ENCODE measurements at places on chromosomes 4 and X.

DNA sequence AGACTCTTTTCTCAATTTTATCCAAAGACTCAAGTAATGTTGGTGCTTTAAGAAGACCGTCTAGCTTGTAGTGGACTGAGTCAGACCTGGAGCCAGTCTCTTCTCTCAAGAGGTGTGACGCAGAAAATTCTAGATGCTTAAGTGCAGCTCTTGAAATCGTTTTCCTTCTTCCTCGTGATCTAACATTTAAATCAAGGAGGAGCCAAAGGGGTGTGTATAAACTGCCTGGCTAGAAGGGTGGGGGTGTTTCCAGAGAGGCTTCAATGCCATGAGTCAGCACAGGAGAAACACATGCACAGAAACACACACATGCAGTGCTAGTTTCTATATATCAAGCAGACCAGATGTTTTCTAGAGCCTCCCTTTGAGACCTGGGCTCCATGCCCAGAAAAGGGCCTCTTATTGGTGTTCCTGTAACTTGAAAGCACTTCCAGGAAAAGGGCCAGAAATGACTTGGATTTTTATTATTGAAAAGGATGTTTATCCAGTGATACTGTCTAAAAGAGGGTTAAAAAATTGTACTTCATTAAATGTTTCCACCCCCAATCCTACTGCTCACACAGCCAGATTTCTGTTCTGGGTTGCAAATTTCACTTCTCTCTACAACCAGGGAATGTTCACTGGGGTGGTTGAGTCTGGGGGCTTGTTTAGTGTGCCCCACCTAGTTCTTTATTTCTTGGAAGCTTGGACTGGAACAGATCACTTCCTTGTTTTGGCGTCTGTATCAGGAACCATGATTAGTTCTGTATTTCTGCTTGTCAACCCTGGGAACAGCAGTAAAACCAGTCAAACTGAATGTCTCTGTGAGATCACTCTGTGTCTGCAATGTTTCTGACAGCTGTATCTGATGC, at the start of gene CLIC2:
CLIC2 (minus strand) TSS at position 129 of the 851 bp plus-strand sequence. CDS start 187 bp downstream, outside the sequence.
- no peak for DNase-seq

DNA sequence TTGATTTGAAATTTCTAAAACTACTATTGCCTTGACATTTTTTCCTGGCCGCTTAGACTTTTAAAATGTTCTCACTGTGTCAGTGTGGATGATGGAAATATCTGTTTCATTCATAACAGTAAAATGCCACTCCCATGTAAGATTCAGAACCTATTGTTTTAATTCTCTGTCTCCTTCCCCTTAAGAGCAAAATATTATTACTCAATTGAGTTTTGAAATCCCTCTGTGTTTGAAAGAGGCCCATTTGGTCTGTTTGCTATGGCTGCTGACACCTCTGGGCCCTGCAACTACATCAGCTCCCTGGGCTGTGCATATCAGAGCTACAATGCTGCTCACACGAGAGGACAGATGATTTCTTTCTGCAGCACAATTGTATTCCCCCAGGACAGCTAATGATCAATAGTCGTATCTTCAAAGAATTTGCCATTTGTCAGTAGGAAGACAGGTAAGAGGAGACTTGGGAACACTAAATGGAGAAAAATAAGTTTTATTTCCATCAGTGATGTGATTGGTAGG, 388.0 kb upstream of the GALNT7 start:
- no peak for DNase-seq

DNA sequence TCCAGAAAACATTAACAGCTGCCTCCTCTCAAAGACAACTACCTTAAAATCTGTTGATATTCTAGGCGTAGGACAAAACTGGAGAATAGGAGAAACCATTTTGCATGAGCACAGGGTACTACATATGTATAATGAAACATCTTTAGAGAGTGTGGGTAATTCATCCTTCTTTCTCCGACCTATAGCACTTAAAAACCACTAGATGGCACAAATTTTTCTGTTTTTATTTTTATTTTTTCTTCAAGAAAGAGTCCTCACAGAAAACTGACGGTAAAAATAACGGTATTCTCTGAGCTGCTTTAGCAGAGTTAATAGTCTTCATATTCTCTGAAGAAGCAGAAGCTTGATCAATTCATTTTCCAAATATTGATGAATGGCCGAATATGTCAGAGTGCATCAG, 14.6 kb downstream of the SMIM31 start:
- DNase-seq = no peak

DNA sequence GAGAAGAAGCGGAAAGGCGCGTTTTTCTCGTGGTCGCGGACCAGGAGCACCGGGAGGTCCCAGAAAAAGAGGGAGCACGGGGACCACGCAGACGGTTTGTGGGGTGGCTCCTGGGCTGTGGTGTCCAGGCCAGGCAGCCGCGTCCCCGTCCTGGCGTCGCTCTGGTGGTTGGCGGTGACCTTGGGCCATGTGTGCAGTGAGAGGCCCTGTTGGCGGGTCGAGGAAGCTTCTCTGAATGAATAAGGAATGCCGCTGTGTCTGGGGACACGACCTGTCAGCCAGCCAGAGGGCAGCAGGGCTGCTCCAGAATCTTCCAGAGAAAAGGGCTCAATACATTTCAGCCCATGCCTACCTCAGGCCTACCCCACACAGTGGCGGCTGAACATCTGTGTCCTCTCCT, 24.3 kb upstream of the HGFAC start:
- no peak for DNase-seq

DNA sequence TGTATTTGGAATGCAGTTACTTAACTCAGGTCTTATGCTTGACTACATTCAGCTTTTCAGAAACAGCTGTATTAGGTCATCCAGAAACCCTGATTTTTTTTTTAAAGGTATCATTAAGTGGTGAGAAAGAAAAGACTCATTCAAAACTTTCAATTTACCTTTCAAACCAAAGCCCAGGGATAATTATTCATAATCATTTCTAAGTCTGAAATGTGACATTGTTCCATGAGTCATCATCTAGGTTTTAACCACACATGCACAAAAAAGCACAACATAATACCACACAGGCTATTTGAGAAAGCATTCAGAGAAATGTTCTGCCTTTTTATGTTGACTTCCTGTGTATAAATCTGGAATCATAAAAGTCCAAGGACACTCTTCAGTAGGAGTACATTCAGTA, 288.2 kb downstream of the IL1RAPL2 start:
- no peak for DNase-seq

- DNase-seq = no peak
These were observed 1044.2 kb upstream of the FTHL17 start for GRCh38 chrX:32116047-32116446.

DNA sequence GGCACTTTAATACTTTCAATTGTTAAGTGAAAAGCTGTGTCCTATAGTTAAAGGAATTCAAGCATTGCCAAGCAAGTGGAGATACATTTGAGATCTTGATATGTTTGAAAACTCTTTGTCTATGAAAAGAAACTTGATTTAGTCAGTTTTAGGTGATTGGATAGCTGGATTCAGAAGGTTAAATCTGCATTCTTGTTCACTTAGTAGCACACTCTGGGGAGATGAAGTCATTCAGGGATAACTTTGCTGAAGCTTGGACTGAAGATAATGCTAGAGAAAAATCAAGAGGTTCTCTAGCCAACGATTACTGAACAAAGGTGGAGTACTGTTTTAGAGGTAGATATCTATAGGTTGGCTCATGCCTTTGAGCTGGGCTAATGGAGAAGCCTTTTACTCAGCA, 90.6 kb downstream of the DCAF8L2 start:
- DNase-seq = no peak
